ENCODE measurements at places on chromosomes 12 and 14.

- DNase-seq, result no peak
Observed at GRCh38 chr14:100665511-100666032, 61.1 kb upstream of the DLK1 start.

DNA sequence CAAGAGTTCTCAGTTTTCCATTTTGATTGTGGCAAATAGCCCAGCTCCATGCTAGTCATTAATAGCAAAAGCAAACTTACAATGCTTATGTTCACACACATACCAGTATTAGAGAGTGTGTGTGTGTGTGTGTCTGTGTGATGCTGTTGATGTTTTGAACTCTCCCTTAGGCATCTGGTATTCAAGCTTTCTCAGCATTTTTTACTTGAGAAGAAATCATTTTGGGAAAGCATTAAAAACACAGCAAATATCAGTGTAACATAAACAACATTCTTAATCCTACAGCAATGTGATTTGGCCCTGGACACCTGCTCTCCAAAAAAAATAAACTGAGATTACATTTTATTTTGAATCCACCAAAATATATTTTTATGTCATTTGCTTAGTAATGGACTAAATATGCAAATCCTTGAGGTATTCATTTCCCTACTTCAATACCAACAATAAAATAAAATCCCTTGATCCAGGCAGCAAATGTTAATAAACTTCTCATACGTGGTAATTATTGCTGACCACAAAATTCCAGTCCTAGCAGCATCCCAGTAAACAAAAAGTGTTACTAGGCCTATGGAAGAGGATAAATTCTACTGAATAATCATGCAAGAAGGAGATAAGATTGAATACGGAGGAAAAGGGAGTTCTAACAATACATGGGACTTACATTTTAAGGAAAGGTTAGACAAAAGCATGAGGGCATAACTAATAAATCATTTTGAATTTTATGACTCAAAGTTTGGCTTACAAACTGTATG, 249.5 kb upstream of the CLEC14A start:
- no peak for DNase-seq

DNA sequence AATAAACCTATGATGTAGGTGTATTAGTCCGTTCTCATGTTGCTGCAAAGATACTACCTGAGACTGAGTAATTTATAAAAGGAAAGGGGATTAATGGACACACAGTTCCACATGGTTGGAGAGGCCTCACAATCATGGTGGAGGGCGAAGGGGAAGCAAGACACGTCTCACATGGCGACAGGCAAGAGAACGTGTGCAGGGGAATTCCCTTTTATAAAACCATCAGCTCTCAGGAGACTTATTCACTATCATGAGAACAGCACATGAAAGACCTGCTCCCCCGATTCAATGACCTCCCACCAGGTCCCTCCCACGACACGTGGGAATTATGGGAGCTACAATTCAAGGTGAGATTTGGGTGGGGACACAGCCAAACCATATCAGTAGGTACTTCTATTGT, 58.7 kb upstream of the DICER1 start:
- DNase-seq, result no peak

- DNase-seq, result no peak
Observed at GRCh38 chr14:51996148-51996746, 6.9 kb downstream of the RTRAF start.

GRCh38 chr14:54086767-54087166, 130.1 kb upstream of the BMP4 start:
- DNase-seq, result no peak

GRCh38 chr12:76028571-76029277, 2.9 kb downstream of the PHLDA1 start:
- DNase-seq, result no peak

GRCh38 chr12:27233814-27234213, 10.3 kb upstream of the STK38L start:
- DNase-seq, result no peak

DNA sequence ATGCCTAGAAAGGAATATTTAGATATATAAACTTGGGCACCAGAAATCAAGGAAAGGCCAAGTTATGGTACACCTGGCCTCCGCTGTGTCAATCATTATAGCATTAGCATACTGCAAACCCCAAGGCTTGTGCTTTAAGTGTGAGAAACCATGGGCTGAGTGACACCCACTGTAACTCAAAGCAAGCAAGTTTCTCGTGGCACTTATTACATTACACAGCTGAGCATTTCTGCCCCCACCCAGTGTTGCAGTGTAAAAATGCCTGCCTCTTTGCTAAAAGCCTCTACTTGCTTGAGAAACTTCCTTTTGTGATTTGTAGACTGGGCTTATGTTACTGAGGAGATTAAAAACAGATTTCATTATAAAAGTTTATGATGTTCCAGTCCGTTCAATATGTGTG, 122.0 kb downstream of the TGFB3 start:
- no peak for DNase-seq

- DNase-seq, result no peak
Observed at GRCh38 chr12:112116232-112117060, 7.9 kb upstream of the NAA25 start.
